ENCODE measurements at places on chromosomes 13 and 19.

DNA sequence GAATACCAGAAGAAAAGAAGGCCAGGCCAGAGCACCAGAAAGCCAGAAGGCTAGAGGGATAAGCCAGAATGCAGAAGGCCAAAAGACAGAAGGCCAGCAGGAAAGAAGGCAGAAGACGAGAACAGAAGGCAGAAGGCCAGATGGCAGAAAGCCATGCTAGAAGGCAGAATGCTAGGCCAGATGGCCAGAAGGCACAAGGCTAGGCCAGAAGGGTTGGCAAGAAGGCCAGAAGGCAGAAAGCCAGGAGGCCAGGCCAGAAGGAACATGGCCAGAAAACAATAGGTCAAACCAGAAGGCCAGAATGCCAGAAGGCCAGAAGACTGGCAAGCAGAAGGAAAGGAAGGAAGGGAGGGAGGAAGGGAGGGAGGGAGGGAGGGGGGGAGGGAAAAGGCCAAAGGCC lies 188.8 kb downstream of the TUBA3C start:
- DNase-seq: no peak

GRCh38 chr13:68888832-68889231 lies 1218.8 kb upstream of the ATXN8OS start:
- DNase-seq: no peak

- no peak for DNase-seq
Measured at GRCh38 chr13:61466280-61466679, 50.6 kb upstream of the PCDH20 start.

- DNase-seq: no peak
Measured at GRCh38 chr19:28426110-28426729, 786.7 kb downstream of the UQCRFS1 start.

- peak; percentile 64 for DNase-seq
Measured at GRCh38 chr13:49214917-49215376, 5.2 kb upstream of the MLNR start.

DNA sequence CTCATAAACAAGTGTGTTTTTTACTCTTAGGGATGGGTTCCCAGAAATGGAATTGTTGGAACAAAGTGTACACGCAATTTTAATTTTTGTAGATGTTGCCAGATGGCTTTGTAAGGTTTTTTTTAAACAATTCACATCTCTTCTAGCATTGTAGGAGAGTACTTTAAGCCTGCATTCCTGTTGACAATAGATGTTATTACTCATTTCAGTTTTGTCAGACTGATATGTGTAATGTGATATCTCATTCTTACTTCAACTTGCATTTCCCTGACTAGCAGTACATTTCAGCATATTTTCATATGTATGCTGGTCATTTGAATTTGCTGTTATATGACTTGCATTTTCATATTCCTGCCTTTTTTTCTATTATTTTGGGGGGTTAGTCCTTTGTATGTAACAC lies 186.6 kb upstream of the SLITRK6 start:
- no peak for DNase-seq

GRCh38 chr13:71871176-71871754 lies 4.3 kb upstream of the DACH1 start:
- DNase-seq: no peak

DNA sequence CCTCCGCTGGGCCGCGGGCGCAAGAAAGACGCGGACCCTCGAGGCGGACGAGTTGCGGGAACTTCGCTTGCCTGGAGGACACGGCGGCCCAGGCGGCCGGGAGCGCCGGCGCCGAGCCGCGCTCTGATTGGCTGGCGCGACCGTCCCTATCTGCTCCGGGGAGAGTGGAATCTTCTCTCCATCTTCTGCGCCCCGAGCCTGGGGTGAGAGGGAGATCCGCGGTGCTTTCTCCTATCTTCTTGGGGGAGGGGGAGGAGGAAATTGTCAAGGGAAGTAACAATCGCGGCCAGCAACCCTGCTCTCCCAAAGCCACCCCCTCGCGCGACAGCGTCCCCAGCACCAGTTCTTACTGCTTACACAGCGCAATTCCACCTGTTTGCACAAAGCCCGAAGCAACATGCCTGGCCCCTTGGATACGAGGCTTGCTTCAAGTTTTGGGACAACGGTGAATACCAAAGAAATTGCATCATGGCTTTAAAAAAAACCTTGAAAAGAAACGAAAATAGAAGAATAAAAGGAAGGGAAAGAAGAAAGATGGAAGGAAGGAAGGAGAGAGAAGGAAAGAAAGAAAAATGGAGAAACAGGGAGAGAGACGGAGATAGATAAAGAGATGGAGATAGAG lies 4.8 kb downstream of the SOX21 start:
- DNase-seq: no peak

DNA sequence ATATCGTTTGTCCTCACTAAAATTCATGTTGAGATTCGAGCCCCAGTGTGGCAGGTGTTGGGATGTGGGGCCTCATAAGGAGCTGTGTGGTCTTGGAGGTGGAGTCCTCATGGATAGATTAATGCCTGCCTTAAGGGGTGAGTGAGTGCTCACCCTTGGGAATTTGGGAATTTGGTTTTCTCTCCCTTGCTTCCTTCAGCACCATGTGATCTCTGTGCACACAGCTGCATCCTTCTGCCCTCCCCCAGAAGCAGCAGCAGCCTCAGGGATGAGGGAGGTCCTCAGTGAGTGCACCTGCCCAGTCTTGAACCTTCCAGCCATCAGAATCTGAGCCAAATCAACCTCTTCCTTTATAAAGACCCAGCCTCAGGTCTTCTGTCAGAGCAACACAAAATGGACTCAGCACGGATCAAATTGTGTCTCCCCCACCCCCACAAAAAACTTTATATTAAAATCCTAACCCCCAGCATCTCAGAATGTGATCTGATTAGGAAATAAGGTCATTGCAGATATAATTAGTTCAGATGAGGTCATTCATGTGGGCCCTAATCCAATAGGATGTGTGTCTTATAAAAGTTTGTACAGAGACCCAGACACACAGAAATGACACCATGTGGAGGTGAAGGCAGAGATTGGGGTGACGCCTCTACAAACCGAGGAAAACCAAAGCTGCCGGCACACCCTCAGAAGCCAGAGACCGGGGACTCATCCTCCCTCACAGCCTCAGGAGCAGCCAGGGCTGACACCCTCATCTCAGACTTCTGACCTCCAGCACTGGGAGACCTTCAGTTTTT lies 12.9 kb downstream of the CYTH2 start:
- DNase-seq: no peak

GRCh38 chr13:40662866-40663265 lies 3.6 kb downstream of the FOXO1 start:
- DNase-seq: peak; percentile 55

GRCh38 chr19:17511724-17512573 lies 500 bp downstream of the PGLS start:
- peak; percentile 85 for DNase-seq

GRCh38 chr13:113520571-113520970 lies 30.1 kb upstream of the DCUN1D2 start:
- no peak for DNase-seq

- no peak for DNase-seq
Measured at GRCh38 chr13:44397766-44398223, 24.2 kb downstream of the SERP2 start.

DNA sequence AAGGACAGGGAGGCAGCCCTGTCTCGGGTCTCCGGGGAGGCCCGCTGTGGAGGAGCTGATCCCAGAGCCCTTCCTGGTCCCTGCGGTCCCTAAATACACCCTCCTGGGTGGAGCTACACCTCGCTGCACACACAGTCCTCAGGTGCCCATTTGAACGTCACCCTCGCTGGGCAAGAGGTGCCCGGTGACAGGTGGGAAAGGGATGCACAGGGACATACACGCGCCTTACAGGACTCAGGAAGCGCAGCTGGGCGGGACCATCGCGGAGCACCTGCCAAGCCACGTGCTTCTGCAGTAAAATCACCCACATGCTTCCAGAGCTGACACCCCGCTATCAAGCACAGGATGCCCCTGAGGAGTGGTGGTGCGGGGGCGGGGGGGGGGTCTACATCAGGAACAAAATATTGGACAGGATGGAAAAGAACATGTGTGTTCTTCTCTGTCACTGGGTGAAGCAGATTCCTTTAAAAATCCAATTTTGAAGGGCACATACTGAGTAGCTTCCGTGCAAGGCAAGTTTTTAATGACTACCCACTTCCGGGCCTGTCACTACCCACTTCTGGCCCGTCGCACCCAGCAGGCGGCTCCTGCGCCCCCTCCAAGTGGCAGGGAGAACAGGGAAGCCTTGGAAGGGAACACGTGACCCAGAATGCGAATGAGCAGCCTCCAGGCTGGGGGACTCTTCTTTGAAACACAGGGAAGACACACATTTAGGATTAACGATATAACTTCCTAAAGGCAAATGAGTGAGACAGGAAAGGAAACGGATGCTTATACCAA lies 78.9 kb downstream of the COL4A1 start:
- DNase-seq: no peak

GRCh38 chr19:13784731-13785452 lies 10.4 kb upstream of the ZSWIM4 start:
- peak; percentile 87 for DNase-seq

DNA sequence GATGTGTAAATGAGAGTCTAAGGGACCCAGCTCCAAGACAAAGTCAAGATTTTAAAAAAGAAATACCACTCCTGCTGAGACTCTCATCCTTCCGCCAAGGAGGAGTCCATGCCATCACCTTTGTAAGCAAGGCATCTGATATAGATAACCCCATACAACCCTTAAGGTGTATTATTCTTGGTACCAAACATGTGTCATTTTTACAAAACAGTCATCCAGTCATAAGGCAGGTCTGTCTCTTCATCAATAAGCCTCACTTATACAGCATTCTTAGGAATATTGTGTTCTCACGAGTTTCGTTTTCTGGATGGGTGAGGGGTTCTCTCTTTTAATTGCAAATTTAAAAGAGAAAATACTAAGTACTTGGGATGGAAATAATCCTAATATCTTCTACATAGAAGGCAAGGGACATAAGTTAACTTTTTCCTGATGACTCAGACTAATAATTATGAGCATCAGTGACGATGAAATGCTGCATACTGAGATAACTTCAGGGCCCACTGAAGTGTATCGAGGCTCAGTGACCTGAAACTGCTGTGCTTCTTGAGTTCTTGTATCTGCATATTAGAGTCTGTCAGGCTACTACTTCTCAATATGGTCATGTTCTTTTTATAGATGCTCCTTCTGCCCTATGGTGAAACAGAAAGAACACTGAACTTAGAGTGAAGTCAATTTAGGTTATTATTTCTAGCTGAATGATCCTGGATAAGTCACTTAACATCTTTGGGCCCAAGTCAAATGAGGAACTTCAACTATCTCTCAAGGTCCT lies 166.6 kb downstream of the KLF12 start:
- DNase-seq: no peak
